ENCODE measurements at places on chromosomes 16 and 17.

DNA sequence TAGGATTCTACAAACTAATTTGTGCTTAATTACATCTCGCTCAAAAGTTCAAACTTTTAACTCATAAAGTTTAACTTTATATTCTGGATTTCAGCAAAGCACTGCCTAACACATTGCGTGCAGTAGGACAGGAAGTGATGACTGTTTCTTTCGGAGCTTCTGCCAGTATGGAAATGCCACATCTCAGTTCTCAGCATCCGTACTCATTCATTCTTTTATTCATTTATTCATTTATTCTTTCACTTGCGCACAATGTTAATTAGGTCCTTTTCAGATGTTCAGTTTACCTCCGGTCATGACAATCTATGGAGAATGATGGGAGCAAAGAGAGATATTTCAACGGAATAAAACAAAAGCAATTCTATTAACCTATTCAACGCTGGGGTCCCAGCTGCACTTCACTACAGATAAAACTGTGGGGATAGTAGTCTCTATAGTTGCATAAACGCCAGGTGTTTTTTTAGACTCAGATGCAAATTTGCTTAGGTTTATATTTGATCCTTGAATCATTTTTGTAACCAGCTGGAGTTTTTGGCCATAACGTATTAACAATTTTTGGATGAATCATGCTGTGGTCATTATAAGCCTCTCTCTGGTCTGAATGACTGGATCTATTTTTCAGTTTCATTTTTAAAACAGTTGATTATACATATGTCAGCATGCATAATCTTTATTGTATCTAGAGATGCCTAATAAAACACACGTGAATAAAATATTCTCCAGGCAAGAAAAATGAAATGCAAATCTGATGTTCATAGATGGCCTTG is 143.9 kb downstream of the KCNJ2 start:
- peak; percentile 65 for DNase-seq

GRCh38 chr16:65583498-65583897 is 461.6 kb upstream of the CDH11 start:
- no peak for DNase-seq

DNA sequence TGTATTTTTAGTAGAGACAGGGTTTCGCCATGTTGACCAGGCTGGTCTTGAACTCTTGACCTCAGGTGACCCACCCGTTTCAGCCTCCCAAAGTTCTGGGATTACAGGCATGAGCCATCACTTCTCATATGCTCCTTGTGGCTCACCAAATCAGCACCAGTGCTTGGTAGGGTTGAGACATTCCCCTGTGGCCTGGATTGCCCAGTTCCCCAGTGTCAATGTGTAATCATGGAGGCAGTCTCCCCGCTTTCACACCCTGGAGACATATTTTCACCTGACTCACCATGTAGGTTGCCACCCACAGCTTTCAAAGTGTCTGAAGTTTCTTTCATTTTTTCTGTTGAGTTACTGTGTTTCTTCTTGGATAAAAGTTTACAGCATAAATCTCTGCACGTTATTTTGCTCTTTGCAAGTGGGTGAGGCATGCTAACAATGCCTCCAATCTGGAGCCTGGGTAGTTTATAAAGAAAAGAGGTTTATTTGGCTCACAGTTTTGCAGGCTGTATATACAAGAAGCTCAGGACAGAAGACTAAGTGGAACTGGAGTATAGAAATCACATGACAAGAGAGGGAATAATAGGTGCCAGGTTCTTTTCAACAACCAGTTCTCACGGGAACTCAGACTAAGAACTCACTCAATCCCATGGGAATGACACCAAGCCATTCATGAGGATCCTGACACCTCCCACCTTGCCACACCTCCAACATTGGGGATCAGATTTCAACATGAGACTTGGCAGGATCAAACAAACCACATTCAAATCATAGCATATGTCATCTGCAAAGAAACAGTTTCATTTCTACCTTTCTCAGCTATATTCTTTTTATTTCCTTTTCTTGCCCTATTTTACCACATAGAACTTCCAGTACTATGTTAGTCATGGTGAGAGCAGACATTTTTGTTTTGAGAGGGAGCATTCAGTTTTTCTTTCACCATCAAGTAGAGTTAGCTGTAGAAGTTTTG is 113.2 kb downstream of the PHKB start:
- peak; percentile 88 for DNase-seq

- no peak for DNase-seq
These were observed 6.1 kb downstream of the PYCARD start for GRCh38 chr16:31196324-31197088.

GRCh38 chr16:77443357-77444146 is 8.7 kb upstream of the ADAMTS18 start:
- DNase-seq, result no peak

Measured in fibroblast of mammary gland (primary cell).